ENCODE measurements at places on chromosomes 16 and 17.

DNA sequence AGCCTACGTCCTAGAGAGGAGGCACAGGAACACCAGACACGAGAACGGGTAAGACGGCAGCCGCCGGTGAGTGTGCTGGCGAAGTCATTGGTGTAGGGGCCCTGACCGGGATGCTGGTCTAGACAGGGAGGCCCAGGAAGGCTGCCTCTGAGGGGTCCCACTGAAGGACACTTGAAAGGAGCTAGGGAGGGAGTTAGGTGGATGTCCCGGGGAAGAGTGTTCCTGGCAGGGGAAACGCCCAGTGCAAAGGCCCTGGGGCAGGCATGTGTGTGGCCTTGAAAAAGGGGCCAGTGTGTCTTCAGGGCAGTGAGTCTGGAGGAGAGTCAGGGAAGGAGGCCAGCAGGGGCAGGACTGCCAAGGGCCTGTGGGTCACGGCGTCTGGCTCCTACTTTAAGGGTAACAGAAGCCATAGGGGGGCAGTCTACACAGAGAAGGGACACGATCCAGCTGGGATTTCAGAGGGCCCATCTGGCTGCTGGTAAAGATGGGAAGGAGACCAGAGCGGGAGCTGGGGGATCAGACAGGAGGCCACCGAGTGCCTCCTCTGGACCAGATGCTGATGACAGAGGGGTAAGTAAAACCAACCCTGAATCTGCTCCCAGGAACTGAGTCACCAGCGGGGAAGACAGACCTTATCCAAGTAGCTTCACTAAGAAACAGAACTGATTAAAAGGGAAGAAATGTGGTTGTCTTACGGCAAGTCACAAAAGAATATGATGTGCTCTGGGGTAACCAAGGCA is 115.9 kb downstream of the LITAF start:
- no peak overlapping the region for H3K4me3 ChIP-seq
- no peak overlapping the region for H3K27ac ChIP-seq
- no peaks in the 10 kb centered on the region for H3K4me1 ChIP-seq
- no peaks in the 10 kb centered on the region for H3K36me3 ChIP-seq
- peaks cover 23% of the 10 kb centered on the region for H3K27me3 ChIP-seq
- no peak for DNase-seq

DNA sequence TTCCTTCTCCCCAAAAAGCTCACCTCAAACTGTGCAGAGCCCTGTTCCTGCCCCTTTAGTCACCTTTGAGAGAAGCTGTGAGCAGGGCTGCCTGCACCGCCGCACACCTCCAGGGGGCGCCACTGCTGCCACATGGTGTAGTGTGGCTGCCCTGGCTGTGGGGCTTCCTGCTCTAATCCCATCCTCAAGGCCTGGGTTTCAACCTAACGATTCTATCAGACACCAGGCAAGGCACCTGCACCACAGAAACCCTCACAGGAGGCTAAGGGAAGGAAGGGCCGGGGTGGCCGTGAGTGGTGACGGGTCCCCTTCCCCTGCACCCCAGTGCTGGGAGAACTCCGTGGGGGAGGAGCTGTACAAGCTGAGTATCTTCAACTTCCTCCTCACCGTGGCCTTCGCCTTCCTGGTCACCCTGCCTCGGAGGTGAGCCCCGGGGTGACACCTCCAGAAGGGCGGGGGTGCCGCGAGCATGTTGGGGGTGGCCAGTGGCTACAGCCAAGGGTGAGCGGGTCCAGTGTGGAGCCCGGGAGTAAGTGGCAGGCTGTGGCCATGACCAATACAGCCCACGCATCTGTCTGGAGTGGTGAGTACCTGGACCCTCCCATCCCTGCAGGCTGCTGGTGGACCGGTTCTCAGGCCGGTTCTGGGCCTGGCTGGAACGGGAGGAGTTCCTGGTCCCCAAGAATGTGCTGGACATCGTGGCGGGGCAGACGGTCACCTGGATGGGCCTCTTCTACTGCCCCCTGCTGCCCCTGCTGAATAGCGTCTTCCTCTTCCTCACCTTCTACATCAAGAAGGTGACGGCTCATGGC is 7.0 kb downstream of the TMC8 start:
- no peak overlapping the region for H3K27ac ChIP-seq
- H3K4me3 ChIP-seq: no peak overlapping the region
- H3K27me3 ChIP-seq: peaks cover 2% of the 10 kb centered on the region
- no peaks in the 10 kb centered on the region for H3K36me3 ChIP-seq

DNA sequence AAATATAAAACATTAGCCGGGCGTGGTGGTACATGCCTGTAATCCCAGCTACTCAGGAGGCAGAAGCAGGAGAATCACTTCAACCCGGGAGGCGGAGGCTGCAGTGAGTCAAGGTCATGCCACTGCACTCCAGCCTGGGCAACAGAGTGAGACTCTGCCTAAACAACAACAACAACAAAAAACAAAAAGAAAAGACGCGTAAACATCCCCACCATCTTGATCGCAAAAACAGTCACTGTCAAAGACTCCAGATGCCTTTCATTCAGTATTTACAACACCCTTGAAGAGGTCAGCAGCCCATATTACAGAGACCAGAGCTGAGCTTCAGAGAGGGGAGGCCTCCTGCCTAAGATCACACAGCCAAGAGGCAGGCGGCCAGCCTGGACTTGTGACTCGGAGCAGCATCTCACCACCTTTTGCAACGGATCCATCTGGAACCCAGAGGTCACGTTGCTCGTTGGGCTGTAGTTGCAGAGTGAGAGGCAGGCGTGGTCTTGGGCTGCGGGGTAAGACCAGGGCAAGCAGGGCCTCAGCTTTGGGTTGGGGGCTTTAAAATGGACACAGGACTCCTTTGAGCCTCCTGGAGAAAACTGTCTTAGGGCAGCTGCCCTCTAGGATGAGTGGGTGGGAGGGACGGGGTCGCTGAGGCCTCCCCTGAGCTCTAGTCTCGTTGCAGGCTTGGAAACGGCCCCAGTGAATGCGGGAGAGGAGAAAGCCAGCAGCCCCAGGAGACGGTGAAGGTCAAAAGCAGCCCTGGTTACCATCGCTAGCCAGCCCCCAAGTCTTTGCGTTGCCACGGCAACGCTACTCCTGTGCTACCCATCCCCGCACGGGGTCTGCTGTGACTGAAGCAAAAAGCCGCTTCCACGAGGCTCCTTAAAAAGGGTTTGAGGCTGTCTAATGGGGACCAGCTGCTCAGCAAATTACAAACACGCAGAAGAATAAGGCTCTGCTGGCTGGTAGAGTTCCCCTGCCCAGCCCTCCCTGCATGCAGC is 26.1 kb downstream of the LGALS3BP start:
- no peak for DNase-seq
- peaks cover 18% of the 10 kb centered on the region for H3K4me1 ChIP-seq
- H3K27ac ChIP-seq: no peak overlapping the region
- H3K27me3 ChIP-seq: no peaks in the 10 kb centered on the region

DNA sequence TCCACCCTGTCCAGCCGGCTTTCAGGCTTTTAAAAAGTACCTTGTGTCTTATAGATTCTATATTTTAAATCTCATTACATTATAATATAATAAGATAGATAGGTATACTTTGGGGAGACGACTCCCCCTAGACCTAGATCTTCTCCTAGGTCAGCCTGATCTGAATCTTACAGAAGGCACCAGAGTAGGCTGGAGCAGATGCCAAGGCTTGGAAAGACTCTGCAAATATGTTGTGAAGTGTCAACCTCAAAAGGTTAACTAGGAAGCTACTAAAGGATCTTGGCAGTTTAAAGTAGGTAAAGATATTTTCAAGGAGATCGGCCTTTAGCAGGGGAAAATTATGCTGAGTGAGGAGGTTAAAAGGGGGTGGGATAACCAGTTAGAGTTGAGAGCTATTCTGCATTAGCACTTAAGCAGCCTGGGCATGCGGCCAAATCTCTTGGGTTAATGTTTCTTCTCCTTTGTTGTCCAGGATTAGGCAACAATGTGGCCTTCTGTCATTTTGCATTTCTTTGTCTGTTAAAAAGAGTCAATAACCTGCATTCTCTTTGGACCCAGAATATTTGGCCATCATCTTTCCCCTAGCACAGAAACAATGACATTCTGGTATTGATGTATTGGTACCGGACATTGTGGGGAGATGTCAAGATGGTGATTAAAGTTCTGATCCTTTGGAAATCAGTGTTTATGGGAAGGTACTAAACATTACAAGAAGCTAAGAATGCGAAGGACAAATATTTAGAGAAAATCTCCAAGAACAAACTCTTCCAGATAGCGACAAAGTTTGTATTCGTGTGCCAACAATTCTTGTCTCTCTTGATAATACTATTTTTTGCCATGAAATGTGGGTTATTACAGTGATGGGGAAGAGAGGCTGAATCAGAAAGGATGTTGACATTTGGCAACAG is 51.2 kb upstream of the DHX40 start:
- peaks cover 2% of the 10 kb centered on the region for H3K27me3 ChIP-seq
- H3K4me1 ChIP-seq: peaks cover 5% of the 10 kb centered on the region
- no peak for DNase-seq
- no peak overlapping the region for H3K27ac ChIP-seq
- no peaks in the 10 kb centered on the region for H3K36me3 ChIP-seq
- no peak overlapping the region for H3K4me3 ChIP-seq

- no peak for DNase-seq
- no peak overlapping the region for H3K27ac ChIP-seq
- no peaks in the 10 kb centered on the region for H3K27me3 ChIP-seq
- H3K4me1 ChIP-seq: peaks cover 33% of the 10 kb centered on the region
Observed at GRCh38 chr17:71184716-71185115, 936.1 kb upstream of the SOX9 start.

Measured in chondrocyte (in vitro differentiated cells).